ENCODE measurements at places on chromosomes 11 and 22.

- peak; percentile 62 for DNase-seq
Measured at GRCh38 chr11:11621573-11622339, at the start of gene GALNT18. Gene GALNT18, minus strand, starts transcription at chr11:11622005.

DNA sequence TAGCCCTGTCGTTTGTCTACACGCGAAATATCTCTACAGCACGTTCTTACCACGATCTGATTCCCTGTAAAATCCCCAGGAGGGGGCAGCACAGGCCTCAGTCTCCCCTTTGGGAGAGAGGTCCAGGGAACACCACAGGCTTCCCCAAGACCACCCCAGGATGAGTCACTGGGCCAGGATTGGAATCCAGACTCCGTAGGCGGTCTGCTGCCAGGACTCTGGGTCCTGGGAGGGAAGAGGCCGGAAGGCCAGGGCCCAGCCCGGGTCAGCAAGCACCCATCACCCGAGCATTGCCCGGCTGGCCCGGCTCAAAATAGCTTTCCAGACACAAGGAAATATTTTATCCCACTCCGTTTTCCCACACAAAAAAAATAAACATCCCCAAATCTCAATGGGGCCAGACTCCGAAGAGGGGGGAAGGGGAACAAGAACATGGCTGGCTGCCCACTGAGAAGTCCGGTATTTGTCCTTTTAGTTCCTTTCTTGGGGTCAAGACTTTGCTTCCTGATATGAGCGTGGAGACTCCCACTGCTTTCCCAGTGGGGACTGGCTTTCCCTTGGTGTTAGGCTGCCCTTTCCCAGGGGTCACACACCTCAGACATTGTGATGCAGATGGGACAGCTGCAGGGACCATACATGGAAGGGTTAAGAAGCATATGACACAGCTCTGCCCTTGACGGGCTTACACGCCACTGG is 91.3 kb downstream of the LRRC32 start:
- no peak for DNase-seq

- no peak for DNase-seq
Measured at GRCh38 chr22:16562711-16563554, 29.7 kb downstream of the CCT8L2 start.

DNA sequence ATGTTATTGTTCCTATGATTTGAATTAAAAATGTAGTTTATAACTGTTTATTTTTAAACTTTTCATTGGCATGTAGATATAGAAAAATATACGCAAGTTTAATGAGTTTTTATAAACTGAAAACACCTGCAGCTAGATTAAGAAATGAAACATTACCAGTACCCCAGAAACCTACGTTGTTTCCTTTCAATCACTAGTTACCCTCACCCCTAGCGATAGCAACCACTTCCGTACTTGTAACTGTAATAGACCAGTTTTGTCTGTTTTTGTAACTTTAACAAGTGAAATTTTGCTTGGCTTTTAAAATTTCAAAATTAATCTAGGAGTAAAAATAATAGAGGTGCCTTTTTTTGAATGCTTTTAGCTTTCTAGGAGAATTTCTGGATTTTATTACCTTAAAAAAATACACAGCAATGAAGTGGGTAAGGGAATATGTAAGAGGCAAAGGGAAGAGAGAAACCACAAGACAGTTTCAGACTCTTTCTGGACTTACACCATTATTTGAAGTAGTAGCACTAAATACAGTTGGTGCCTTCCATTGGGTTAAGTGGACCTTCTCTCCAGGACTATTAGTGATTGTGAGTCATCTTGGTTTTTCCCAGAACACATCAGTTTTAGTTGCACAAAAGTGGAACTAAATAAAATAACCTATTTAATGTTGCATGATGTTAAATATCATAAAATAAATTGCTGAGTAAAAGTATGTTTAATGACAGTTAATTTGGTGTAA is 18.7 kb upstream of the NAT10 start:
- no peak for DNase-seq

DNA sequence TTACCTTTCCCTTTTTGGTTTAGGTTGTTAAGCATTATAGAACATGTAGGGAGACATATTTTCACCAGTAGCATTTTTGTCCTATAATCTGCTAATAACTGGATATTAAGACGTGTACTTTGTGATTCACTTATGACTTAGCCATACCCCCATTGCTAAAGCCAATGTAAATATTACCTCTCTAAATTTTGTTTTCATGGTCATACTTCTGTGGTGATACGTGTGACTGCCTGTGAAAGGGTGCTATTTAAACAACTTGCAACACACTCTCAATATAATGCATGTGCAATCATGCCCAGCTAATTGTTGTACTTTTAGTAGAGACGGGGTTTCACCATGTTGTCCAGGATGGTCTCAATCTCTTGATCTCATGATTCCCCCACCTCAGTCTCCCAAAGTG is 36.2 kb upstream of the PAK1 start:
- DNase-seq = no peak

- no peak for DNase-seq
Measured at GRCh38 chr11:115990004-115990447, 485.8 kb upstream of the CADM1 start.

DNA sequence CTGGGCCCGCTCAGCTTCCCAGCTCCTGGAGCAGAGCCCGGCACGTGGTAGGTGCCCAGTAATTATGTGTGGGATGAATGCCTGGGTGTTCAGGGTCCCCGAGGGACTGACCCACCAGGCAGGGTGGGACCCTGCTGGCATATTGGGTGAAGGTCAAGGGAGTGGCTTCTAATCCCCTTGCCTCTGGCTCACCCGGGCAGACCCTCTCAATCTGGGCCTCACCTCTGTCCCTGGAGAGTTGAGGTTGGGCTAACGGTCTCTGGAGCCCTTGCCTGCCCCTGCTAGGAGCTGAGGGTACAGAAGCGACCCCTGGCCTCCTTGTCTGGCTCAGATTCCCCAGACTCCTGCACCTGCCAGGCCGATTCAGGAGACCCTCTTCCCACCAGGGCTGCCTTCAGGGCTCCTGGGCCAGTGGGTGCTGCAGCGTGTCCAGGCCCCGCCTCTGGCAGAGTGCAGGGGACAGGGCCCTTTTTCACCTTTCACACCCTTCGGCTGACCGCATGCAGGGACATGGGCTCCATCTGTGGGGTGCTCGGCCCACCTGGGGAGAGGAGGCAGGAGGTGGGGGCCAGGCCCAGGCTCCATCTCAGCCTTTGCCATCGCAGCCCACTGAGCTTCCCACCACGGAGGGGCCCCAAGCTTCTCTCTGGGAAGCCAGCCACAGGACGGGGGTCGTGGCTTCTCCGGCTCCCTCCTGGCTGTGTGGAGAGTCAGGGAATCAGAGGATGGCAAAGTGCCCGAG is 3.8 kb upstream of the CTSD start:
- DNase-seq = no peak

GRCh38 chr22:42939941-42940653 is 74.9 kb downstream of the PACSIN2 start:
- DNase-seq = no peak

DNA sequence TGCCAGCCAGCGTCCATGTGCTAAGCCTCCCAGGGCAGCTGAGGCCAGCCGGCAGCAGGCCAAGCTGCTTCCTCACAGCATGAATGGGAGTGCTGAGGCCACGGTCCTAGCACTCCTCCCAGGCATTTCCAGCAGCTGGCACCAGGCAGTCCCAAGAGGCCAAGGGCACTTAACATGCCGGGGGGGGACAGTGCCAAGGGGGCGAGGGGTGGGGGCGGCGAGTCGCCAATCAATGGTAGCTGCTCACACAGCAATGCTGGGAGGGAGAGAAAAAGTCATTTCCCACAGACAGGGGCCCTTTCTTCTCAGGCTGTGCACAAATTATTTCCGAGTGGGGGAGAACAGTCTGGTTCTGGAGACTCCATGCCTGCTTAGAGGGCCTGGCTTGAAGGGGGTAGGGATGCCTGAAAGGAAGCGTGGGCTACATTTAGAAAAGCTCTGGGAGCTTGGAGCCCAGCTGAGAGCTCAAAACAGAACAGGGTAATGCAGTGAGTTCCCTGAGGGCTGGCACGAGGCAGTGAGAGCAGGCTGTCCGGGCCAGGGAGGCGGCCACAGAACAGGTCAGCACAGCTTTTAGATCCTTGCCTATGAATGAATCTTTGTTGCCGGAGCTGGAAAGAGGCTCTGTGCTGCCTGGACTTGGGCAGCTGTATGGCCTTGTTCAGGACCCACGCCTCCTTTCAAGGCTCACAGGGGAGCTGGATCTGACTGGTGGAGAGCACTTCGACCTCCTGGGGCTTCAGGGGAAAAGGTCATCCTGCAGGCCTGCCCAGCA is 14.4 kb upstream of the TBC1D10A start:
- DNase-seq = no peak

- DNase-seq = no peak
Measured at GRCh38 chr11:123413636-123414035, 16.4 kb upstream of the GRAMD1B start.

DNA sequence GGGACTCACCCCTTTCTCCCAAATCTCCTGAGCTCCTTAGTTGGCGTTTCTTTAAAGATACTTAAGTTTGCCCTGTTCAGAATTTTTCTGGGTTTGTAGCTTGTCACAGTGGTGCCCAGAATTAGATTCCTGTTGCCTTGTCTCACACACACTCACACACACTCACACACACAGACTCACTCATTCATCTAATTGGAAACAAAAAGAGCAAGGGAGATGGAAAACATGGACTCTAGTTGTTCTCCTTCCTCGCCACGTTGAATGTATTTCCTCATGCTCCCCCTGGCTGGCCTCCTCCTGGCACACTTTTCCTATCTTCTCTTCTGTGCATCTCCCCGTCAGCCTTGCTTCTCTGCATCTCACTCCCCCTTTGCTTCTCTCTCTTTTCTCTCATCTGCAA is 752.3 kb downstream of the NTM start:
- no peak for DNase-seq

DNA sequence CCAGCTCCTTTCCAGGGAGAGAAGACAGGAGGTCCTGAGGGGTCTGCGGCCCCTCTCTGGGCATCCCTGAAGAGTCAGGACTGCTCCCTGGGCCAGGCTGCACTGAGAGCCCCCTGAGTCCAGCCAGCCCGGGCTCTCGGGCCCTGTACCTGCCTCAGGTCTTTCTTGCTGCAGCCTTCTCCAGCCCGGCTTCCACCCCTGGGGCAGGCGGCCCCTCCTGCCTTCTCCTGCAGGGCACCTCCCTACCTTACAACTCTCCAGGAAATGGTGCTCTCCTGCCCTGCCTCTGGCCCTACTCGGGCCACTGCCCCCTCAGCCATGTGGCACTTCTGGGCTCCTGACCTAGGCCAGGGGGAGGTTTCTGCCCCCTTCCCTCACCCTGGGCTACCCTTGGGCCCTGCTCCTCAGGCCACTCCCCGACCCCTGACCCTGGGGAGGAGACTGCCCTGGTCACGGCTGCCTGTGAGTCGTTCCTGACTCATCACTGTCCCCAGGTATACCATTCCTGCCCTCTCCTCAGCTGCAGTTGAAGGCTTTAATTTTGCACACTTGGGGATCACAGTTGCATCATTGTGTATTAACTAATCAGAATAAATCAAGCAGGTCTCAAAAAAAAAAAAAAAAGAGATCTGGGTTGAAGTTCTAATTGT is 251.1 kb downstream of the NXPE2 start:
- no peak for DNase-seq

GRCh38 chr11:13174090-13174489 is 103.5 kb upstream of the BMAL1 start:
- no peak for DNase-seq

DNA sequence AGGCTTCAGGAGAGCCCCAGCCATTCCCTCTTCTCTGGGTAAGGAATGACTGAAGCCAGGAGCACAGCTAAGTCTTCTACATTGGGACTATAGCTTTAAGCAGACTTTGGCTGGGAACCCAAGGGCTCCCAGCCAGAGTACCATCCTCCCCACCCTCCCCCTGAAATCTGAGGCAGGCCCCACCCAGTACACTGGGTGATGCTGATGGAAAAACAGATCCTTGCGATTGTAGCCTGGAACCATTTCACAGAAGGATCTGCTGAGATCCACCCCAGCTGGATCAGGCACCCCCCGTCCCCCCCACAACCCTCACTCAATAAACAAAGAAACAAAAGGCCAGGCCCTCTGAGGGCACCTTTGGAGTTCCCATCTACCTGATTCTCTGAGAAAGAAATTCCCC is 39.8 kb downstream of the IL18BP start:
- DNase-seq = no peak

DNA sequence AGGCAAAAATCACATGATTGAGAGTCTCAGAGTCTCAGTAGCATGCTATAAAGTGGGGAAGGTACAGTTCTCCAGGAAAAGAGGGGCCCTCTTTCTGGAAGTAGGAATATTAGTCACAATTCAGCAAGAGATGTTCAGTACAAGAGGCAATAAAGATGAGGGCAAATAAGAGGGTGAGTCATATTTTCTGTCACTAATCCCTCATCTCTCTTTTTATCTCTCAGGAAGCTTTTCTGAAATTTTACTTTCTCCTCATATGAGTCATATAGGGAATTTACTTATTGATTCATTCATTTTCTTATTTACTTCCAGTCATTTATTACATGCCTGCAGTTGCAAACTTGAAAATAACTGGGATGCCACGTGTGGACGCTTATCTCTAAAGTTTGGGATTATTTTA is 3.4 kb upstream of the NXPE1 start:
- DNase-seq = no peak

DNA sequence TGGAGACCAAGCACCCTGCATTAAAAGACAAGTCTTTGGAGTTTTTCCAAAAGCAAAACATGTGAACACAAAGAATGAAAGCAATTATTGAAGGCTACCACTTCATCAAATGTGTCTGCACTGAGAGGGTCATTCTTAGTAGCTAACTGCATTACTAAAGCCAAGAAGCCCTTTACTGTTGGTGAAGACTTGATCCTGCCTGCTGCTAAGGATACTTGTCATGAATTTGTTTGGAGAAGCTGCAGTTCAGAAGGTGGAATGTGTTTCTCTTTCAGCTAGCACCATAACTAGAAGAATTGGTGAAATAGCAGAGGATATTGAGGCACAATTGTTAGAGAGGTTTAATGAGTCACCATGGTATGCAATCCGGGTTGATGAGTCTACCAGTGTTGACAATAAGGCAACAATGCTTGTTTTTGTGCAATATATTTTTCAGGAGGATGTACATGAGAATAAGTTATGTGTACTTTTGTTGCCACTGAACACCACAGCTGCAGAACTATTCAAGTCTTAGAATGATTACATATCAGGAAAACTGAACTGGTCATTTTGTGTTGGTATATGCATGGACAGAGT is 457.3 kb upstream of the ISX start:
- no peak for DNase-seq

- no peak for DNase-seq
Measured at GRCh38 chr11:70031631-70032469, 46.3 kb upstream of the ANO1 start.

- DNase-seq = no peak
Measured at GRCh38 chr11:120170741-120171261, 32.9 kb upstream of the TRIM29 start.
